ENCODE measurements at places on chromosomes 5 and 9.

DNA sequence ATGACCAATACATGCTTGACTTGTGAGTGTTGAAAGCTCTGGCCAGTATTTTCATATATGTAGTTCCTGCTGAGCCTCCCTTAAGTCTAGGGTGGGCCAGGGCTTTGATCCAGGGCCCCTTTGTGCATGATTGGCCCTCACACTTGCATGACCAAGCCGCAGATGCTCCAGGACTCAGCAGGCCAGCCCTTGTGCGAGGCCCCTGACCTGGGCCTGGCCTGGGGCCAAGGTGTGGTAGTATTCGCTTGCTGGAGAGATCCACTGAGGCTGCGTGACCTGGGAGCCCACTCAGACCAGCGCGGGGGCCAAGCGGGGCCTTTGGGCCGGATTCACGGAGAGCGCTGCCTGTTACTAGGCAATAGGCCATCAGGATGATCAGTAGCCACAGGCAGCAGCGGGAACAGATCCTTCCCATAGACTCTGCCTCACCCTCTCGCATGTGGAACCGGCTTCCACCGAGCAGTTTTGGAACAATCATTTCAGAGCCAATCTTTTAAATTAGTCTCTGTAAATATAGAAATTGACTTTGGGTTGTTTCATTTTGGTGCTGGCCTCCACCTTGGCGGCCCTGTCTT lies 79.0 kb upstream of the PTCH1 start:
- no peak for DNase-seq

DNA sequence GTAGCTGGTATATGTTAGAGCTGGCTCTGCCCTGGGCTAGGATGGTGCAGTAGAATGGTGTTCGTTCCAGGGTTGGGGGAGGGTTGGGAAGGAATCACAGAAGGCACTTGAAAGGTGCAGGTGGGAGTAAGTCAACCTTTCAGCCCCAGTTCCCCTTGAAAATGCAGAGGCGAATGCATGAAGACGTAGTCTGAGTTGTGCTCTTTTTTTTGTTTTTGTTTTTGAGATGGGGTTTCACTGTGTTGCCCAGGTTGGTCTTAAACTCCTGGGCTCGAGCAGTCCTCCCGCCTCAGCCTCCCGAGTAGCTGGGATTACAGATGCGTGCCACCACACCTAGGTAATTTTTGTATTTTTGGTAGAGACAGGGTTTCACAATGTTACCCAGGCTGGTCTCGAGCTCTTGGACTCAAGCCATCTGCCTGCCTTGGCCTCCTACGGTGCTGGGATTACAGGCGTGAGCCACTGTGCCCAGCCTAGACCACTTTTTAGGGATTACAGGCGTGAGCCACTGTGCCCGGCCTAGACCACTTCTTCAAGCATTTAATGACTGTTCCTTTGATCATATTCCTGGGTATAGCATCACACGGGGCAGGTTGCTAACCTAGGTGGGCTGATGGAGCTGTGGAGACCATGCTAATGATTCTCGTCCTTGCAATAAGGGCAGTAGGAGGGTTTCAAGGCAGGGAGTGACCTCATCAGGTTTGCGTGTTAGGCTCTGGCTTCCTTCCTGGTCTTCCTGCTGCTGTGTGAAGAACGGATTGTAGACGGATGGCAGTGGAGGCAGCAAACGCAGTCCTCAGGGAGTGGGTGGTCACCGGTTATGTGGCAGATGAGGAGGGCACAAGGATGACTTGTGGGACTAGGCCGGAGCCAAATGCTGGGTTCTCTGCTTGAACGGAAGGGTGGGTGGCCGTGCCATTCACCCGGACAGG lies 13.7 kb downstream of the EHMT1 start:
- DNase-seq = peak; percentile 67

DNA sequence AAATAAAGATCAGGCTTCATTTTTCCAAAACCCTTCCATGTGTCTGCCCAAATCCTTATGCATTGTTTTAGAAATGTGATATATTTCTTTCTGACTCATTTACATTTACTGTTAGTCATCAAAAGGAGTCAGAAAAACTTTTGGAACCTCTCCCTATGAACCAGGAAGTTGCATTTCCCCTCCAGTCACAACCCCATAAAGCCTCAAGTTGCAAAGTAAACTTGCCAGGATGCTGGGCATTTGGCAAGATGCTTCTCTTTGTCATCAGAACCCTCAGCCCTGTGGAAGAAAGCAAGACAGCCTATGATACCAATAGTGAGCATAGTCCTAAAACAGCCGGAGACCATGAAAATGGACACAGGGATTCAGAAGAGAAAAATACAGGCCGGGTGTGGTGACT lies 84.2 kb downstream of the MUSK start:
- peak; percentile 69 for DNase-seq

- DNase-seq = no peak
Measured at GRCh38 chr5:124468671-124469411, 277.6 kb downstream of the ZNF608 start.

DNA sequence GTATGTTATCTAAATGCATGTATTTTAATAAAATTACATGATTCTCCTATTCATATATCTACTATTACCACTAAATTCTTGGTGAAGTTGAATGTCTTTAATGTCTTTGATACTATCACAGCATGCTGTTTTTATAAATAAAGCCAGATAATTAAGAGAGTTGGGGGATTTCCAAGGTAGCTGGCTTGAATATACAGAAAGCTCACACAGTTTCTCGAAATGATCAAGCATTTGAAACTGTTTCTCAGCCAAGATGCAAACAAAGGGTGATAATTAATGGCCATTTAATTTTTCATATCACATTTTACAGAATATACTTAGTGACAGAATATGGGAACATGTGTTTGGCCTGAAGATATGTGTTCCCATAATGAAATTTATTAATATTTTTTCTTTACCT lies 145.6 kb upstream of the CDH12 start:
- DNase-seq = no peak

GRCh38 chr9:81595887-81596543 lies 93.3 kb downstream of the TLE1 start:
- no peak for DNase-seq

DNA sequence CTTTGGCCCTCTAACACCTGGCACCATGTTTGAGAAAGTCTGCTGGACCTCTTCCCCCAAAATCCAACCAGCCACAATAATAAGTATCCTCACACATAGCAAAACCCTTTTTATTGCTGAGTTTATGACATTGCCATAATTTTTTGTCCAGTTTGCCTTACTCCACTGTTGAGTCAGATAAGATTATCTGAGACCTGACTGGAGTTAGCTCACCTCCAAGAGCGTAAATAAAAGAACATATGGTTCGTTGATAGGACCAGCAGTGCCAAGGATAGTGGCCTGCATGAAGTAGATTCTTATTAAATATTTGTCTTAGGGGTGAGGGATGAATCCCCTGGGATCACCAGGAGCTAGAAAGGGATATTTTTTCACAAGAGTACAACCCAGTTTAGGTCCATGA lies 510.6 kb upstream of the MPDZ start:
- DNase-seq = no peak

DNA sequence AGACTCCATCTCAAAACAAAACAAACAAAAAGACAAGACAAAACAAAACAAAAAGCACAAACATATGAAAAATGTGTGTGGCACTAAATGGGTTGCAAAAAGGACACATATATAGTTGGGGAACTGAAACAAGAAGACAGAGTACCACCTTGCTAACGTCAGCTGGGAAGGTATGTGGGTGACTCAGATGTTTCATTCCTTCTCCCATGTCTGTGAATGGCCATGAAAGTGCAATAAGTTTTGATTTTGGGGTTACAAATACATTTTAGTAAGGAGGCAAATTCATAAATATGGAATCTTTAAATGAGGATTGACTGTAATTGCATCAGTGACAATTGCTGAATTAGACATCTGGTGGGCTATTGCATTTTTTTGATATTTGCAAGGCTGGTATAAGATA lies 81.6 kb upstream of the KLF4 start:
- no peak for DNase-seq

- DNase-seq = no peak
Measured at GRCh38 chr9:78014776-78015175, 16.8 kb downstream of the GNAQ start.

- DNase-seq = no peak
Measured at GRCh38 chr9:22158271-22158670, 149.2 kb upstream of the CDKN2B start.

GRCh38 chr5:146892231-146892630 lies 13.7 kb upstream of the PPP2R2B start:
- no peak for DNase-seq

GRCh38 chr9:2236850-2237249 lies 221.7 kb downstream of the SMARCA2 start:
- no peak for DNase-seq

GRCh38 chr5:37412515-37412914 lies 33.4 kb downstream of the WDR70 start:
- no peak for DNase-seq

DNA sequence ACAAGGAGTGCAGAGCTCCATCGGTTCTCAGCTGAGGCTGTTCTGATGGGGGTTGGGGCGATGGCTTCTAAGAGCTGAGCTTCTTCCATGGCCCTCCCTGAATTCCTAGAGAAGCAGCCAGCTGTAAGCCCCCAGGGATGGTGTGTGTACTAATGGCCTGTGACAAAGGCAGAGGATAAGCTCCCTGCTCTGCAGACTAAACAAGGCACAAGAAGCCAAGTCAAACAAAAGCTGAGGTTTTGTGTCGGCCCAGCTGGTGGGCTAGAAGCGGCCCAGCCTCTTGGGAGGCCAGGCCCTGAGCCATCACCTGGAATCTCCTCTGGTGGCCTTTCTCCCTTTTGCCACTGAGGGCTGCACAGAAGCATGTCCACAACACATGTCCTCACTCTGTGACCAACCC lies 75.0 kb upstream of the XPA start:
- no peak for DNase-seq

DNA sequence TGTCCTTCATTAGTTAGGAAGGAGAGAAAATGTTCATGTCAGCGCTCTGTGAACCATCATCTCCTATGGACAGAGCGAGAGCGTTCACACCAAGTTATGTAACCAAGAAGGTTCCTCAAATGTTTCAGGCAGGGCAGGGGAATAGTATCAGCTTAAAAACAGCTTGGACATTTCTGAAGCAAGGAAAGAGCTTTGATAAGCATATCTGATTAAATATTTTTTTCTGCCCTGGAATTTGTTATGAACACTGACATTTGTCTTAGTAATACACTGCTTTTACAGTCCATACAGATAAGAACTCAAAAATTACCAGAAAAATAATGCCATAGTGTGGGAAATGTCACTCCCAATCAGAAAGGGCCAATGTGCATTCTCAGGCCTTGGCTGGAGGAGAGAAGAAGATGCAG lies 66.3 kb upstream of the LIFR start:
- DNase-seq = no peak

DNA sequence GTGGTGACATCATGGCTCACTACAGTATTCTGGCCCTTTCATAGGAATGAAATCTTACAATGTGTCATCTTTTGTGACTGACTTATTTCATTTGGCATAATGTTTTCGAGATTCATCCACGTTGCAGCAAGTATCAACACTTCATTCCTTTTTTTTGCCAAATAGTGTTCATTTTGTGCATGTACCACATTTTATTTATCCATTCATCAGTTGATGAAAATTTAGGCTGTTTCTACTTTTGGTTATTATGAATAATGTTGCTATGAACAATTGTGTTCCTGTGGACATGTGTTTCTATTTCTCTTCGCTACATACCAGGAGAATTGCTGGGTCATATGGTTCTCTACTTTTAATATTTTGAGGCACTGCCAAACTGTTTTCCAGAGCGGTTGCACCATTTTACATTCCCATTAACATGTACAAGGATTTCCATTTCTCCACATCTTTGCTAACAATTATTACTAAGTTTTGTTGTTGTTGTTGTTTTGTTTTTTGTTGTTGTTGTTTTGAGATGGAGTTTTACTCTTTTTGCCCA lies 43.5 kb downstream of the RMI1 start:
- no peak for DNase-seq

DNA sequence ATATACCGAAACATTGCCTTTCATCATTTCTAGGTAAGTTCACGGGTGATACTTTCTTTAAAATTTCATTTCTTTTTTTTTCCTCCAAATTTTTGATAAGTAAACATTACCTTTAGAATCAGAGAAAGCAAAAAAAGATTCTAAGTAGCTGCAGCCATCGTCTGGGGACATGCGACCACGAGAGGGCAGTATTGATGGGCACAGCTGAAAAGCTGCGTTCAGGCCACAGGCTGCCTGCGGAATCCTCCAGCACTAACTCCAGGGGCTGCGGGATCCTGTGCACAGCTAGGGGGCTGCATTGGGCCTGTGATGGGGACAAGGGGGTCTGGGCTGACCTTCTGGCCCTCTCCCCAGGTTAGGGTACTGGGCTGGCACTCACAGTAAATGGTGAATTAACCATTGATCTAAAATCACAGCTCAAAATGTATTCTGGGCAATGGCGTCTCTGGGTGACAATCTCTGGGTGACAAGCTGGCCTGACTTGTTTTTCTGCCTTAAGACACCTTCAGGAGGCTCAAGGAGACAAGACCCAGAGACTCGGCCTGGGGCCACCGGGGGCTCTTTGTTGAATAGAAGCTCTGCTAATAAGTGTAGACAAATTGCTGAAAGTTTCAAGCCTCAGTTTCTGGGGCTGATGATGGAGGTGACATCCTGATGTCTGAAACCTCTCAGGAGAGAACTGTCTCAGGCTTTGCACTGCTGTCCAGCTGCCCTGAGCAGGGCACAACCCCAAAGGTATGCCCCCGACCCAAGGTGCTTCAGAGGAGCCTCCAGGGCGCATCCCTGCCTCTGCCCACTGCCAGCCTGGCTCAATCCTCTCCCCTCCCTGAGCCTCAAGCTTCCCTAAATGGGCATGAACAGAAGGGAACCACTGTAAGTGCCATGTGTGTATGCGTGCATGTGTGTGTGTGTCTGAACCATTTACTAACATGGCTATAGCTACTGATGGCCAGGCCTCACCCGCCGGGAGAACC lies 44.3 kb upstream of the SARDH start:
- peak; percentile 89 for DNase-seq

DNA sequence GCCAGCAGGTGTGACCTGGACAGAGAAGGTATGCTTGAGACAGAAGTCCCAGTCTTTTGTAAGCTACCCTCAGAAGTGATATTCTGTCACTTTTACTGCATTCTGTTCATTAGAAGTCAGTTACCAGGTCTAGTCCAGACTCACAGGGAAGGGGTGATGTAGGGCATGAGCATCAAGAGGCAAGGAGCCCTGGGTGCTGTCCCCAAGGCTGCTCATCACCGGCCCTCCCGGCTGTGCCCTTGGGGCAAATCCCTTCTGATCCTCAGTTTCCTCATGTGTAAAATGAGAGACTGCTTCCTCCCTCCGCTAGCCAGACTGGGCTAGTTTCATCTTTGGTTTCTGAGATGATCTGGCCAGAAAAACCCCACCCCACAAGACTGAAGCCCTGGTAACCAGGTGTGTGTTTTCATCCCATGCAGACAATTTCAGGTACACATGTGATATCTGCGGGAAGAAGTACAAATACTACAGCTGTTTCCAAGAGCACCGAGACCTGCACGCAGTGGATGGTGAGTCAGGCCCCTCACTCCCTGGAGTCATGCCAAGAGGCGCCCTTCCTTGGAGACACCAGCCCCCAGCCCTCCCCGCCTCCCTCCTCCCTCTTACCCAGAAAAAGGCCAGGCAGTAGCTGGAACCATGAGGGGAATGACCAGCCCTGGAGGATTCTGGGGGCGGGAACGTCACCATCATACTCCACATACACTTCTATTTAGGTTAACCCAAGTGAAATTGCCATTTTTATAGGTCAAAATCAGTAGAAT lies 71.0 kb downstream of the AMBP start:
- DNase-seq = no peak

All from AG20443 (cell line).